Activated effector memory CD4-positive, alpha-beta T cell treated with Interleukin-2 at 50 U/mL for 16 hours (primary cell): ENCODE measurements at places on chromosomes 5 and 9.

- no peak for DNase-seq
Measured at GRCh38 chr5:169695025-169695625, 58.0 kb downstream of the DOCK2 start.

- no peak for DNase-seq
Measured at GRCh38 chr9:118439441-118439840, 735.2 kb downstream of the TLR4 start.

GRCh38 chr5:160119905-160120266, 636 bp upstream of the PWWP2A start:
- DNase-seq, result no peak

DNA sequence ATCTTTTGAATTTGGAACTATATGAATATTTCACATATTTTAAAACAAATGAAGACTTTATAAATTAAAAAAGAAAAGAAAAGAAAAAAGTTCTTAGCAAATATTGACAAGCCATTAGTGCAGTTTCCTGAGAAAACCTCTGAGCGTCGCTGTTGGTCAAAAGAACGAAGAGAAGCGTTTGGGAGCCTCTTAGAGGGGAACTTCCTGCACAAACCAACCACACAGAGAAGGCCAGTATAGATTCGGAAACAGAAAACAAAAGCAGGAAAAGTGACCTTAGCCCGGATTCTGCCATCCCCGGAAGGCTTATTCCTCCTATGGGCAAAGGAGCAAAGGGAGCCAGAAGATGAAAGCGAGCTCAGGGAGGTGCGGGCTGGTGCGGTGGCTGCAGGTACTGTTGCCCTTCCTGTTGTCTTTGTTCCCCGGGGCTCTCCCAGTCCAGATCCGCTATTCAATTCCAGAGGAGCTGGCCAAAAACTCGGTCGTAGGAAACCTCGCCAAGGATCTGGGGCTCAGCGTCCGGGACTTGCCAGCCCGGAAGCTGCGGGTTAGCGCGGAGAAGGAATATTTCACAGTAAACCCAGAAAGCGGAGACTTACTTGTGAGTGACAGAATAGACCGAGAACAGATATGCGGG, at the start of gene PCDHGB2:
Gene PCDHGB2, plus strand, starts transcription at position 205 of the 637 bp plus-strand sequence. Its CDS starts 142 bp downstream, at position 347.
- no peak for DNase-seq

DNA sequence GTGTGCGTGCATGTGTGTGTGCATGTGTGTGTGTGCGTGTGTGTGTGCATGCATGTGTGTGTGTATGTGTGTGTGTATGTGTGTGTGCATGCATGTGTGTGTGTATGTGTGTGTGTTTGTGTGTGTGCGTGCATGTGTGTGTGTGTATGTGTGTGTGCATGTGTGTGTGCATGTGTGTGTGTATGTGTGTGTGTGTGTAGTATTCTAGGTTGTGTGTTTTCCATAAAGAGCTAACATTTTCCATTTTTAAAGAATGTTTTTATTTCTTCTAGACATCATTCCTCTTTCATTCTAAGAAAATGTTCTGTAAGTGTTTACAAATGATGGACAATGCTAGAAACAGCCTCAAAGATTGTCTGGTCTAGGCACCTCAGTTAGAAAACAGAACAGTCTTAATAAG, 15.6 kb downstream of the ENTREP1 start:
- DNase-seq, result no peak

DNA sequence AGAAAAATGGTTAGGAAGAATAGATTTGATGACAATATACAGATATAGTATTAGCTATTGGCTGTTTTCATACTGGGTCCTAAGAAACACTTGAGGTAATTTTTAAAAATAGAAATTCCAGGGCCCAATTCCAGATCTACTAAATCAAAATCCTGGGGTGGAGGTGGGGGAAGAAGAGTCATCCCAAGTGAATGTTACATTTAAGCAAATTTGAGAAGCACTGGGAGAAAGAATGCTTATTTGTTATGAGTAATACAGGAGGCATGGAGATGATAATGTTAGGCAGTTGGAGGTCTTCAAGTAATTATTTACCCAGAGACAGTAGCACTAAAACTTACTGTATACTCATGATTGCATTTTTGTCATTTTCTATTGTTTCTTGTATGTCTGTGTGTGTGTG, 93.0 kb upstream of the DAB2 start:
- DNase-seq, result no peak

- no peak for DNase-seq
Measured at GRCh38 chr5:57621624-57622023, 139.0 kb upstream of the ACTBL2 start.

- DNase-seq, result no peak
Measured at GRCh38 chr5:13843175-13843846, 101.2 kb downstream of the DNAH5 start.

GRCh38 chr5:98424681-98425450, 348.6 kb upstream of the RGMB start:
- no peak for DNase-seq

DNA sequence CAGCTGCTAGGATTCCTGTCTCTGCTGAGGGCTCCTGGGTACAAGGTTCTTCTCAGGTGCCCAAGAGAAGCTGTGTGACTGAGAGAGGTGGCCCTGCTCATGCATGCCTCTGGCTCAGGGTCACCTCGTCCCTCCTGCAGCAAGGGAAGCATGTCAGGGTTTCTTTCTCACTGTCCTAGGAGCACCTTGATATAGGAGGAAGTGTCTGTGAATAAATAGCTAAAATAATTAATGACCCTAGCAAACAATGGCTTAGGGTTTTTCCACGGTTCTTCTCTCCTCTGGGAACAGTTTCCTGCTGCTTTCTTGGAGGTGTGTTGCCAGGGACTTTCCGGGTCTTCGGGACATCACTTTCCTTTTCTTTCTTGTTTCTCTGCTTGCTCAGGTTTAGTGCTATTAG, 87.2 kb downstream of the ARHGAP26 start:
- no peak for DNase-seq

GRCh38 chr5:66826696-66827095, 230.5 kb downstream of the MAST4 start:
- no peak for DNase-seq

DNA sequence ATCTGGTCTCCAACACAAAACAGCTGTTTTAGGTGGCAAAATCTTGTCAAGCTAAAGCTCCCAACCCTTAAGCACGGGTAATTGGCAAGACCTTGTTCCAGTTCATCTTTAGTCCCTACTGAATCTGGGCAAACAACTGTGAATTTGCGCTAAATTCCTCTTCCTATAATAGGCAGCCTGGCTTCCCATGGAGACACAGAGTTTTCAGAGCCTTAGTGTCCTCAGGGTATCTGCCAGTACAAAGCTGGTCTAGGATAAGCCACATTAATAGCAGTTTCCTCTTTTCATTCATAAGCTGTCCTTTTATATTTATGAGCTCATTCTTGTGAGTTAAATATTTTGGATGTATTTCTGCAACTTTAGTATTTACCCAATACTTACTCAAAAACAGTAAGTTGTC, 59.5 kb downstream of the FGF10 start:
- DNase-seq, result no peak

GRCh38 chr9:18585996-18586395, 112.0 kb downstream of the ADAMTSL1 start:
- no peak for DNase-seq

DNA sequence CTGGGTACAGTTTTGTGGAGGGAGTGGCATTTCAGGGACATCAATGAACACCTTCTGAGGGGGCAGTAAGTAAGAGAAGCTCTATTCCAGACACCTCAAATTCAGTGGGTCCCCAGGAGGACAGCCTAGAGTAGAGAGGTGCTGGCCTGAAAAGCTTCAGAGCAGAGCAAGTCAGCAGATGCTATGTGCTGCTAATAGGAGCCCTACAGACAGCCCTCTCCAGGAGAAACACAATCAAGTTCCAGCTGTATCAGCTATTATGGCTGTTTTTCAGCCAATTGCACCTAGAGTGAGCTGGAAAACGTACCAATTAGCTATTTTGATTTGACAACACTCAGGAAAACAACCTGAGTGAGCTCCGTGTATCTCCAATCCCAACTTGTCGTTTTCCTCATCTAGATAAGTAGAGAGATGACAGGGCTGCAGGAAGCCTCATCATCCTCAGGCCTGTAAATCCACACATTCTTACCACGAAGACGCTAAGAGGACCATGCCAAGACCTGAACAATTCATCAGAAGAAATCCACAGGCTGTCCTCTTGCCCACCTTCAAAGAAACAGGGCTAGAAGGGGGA, 104.9 kb downstream of the PIK3R1 start:
- no peak for DNase-seq

DNA sequence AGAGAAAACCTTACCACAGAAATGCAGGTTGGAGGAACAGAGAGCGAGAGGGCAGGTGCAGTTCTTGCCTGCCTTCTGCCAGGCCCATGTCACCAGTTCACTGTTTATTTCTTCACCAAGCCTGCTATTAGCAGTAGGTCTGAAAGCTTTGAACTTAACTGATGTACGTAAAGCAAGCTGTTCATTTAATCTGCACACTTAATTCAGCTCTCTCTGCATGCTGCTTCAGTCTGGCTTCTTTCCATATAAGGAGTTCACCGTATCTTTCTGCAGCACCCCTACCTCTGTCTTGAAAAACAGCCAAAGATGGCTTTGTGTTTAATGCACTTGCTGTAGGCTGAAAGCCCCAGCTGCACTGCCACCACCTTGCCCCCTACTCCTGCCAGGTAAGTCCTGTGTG, 205.1 kb downstream of the RAB3C start:
- DNase-seq, result no peak

DNA sequence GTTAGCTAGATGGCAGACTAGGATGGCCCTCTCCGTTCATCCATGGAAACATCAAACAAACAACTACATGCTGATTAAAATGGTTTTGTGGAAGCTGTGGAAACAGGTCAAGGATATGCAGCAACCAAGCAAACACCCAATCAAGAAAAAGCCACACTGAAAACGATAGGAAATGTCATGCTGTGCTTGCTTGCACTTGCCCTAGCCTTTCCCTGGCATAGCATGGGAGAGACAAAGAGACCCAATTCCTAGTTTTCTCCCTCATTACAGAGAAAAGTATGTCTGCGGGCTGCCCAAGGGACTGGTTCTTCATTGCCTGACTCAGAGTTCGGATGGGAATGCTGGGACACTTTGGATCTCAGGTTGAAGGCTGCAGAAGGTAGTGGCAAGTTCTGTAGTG, 98.7 kb downstream of the FANCC start:
- DNase-seq, result no peak

DNA sequence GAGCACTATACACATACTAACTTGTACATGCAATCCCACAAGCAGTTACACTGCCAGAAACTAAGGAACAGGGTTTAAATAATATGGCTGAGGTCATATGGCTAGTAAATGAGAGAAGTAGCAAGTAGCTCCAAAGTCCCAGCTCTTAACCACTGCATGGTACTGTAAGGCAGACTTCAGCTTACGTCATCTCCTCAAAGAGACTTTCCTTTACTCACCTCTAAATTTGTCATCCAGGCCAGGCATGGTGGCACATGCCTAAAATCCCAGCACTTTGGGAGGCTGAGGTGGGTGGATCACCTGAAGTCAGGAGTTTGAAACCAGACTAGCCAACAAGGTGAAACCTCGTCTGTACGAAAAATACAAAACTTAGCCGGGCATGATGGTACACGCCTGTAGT, 20.4 kb upstream of the SELENOP start:
- no peak for DNase-seq

GRCh38 chr9:121881920-121882500, 211.1 kb downstream of the TTLL11 start:
- DNase-seq, result no peak

- no peak for DNase-seq
Measured at GRCh38 chr5:131677115-131677514, 42.1 kb upstream of the RAPGEF6 start.

- no peak for DNase-seq
Measured at GRCh38 chr9:35414889-35415288, 75.0 kb upstream of the RUSC2 start.

- no peak for DNase-seq
Measured at GRCh38 chr5:119290607-119291006, 65.2 kb upstream of the TNFAIP8 start.

- no peak for DNase-seq
Measured at GRCh38 chr9:121813519-121814210, 162.2 kb downstream of the DAB2IP start.

DNA sequence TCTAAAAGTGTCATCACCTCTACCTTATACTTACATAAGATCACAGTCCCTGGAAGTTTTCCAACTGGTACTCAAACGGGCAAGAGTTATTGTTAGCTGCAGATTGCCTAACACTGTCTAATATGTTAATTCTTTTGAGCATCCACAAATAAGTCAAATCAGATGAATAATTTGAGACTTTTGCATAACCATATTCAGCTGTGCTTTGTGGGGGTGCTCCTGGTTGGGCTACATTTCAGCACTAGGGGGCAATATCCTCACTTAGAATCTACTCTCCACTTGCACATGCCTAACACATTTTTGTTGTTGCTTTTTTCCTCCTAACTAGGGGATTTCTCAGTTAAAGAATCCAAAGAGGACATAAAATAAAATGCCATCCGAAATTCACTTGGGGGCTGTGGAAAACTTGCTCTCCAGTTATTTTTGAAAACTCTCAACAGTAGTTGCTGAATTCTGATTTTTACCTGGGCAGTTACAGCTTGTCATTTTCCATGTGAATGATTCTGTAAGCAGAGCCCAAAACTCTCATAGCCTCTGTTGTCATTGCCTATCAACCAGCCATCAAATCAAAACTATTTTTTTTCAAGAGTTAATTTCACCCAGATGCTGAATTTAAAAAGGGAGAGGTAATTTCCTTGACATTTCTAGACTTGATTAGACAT, 71.5 kb downstream of the TRIM36 start:
- no peak for DNase-seq

- no peak for DNase-seq
Measured at GRCh38 chr5:72397836-72398235, 77.7 kb downstream of the PTCD2 start.

- DNase-seq, result no peak
Measured at GRCh38 chr5:38330207-38330606, 71.8 kb downstream of the EGFLAM start.

DNA sequence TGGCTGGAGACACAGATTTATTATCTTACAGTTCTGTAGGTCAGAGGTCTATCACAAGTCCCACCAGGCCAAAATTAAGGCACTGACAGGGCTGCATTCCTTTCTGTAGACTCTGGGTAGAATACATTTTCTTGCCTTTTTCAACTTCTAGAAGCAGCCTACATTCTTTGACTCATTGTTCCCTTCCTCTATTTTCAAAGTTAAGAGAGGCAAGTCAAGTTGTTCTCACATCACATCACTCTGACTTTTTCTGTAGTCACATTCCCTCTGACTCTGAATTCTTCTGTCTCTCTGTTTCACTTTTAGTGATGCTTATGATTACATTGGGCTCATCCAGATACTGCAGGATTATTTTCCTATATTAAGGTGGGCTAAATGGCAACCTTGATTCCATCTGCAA, 119.0 kb downstream of the MELK start:
- DNase-seq, result no peak

GRCh38 chr5:144298658-144299057, 128.0 kb downstream of the KCTD16 start:
- DNase-seq, result no peak

DNA sequence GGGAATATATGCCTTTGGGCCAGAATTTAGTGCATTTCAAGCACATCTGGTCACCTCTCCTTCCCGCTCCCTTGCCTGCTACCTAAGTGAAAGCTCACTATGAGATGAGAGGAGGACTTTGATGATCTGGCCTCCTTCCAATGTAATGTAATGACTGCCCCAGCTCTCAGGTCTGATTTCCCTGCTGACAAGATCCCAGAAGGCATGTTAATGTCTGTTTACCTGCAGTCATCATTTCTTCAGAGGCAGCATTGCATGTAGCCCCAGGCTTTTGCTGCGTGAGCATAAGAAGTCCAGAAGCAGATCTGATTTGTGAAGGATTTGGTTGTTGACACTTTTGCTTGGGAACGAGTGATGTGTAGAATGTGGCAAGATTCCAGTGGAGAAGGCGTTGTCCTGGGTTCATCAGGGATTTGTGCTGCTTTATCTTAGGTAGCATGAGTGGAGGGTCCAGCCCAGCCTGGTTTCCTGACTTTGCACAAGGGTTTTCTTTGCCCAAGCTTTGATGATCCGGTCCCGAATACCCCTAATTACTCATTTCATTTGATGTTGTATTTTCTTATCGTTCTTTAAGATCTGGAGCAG, 192.7 kb downstream of the GOLPH3 start:
- no peak for DNase-seq
